Muscle of back (tissue), 13 donors: ENCODE measurements at places on chromosomes 12 and 14.
A peak's percentile ranks its signal among the peaks of the same experiment; 100 is the strongest.

DNA sequence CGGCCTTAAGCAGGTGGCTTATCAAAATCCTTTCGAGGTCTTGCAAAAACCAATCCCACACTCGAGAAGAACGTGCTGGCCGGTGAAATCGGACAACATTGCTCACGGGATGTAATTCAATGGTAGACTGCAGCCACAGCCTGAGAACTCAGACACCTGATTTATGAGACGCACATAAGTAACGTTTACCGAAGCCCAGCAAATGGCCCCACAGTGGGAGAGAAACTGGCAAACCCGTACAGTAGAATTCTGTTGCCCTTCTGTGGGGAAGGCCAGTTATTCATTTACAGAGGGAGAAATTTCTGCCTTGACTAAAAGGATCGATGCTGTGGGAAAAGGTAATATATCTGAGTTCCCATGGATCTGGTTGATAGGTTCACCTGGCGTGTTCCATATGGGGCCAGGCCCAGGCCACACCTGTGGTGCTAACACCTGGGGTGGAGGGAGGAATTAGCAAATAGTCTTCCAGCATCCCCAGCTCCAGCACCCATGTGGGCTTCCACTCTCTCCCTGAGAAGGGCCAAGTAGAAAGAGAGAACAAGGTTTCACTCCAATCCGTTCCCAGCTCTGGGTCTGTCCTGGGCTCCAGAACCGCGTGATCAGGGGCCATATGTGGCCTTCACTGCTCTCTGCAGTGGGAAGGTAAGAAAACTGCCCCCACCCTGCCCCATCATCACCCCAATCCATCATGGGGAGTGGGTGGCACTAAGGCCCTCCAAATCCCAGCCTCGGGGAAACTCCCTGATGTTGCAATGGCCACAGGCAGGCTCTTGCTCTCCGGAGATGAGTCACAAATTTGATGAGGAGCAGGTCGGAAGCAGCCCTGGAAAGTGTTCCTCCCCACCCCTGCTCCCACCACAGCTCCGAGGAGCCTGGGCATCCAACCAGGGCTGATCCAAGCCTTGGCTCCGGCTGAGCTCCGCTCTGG lies 12.7 kb downstream of the BDKRB1 start:
- DNase-seq = peak; percentile 49

DNA sequence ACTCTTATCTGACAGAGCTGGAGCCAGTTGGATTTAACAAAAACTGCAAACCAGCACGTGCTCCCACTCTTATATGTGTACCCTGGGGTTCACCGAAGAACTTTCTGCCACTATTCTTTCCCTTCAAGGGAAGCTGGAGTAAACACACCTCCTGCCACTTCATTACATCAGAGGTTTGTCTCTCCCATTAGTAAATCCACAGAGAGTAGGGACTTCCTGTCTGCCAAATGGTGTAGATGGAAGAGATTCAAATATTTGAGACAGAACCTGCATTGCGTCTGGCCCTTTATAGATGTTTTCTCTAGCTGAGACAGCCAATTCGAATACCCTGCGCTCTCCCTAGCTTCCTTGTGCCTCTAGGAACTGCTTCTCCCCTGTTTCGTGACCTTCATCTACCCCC lies 29.1 kb upstream of the AEBP2 start:
- no peak for DNase-seq

- no peak for DNase-seq
These were observed 40.1 kb downstream of the TRAF3 start for GRCh38 chr14:102817318-102817717.

DNA sequence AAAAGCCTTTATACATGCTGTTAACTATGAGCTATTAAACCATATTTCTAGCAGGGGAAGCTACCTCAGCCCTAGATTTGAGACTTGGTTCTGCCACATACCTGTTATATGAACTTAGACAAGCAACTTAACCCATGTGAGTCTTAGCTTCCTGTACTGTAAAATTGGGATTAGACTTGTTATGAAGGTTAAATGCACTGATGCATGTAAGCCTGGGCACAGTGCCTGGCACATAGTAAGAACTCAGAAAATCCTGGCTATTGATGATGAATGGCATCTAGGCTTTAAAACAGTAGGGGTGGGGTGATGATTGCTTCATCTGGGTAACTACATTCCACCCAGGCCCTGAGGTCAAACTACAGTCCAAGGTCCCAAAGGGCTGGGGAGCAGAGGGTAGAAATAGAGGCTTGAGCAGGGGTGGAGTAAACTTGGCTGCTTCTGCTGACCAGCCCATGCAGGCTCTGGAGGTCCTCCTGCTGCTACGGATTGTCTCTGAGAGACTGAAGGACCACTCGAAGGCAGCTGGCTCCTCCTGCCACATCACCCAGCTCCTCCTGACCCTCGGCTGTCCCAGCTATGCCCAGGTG lies 11.3 kb downstream of the ESPL1 start:
- DNase-seq = no peak

DNA sequence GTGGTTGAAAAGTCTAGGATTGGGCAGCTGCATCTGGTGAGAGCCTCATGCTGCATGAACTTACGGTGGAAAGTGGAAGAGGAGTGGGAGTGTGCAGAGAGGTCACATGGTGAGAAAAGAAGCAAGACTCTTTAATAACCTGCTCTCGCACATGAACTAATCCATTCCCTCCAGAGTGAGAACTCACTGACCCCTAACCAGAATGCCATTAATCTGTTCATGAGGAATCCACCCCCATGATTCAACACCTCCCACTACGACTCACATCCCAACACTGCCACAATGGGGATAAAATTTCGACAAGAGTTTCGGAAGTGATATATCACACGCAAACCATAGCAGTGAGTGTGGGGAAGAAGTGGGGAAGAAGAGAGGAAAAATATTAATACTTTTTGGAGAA lies 377.4 kb downstream of the NAV3 start:
- DNase-seq = no peak

DNA sequence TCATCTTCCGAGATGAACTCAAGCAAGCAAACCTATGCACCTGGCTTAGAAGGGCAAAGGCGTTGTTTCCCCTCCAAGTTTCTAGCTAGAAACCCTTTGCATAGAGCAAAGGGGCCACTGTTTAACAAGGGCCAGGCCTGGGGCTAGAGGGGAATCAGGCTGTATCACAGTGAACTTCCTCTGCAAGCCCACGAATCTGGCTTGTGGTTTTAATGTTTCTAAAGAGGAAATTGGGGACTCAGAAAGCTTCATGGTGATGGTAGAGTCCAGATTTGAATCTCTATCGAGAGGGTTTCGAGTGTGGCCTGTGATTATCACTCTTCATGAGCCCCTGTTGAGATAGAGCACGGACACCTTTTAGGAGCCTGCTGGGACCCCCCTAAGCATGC lies 189.9 kb downstream of the VRK1 start:
- no peak for DNase-seq

- DNase-seq = no peak
These were observed 6.6 kb downstream of the EIF5 start for GRCh38 chr14:103340480-103341212.

- DNase-seq = no peak
These were observed 35.7 kb upstream of the NCOR2 start for GRCh38 chr12:124603100-124603541.

GRCh38 chr12:103647267-103647666 lies 60.2 kb downstream of the STAB2 start:
- peak; percentile 88 for DNase-seq
